NCI-H2029 treated with DMSO at 0.1 percent for 48 hours (cell line): ENCODE measurements at places on chromosomes 1 and 21.

GRCh38 chr1:243580072-243580471 is 270.0 kb downstream of the AKT3 start:
- no peak for DNase-seq

DNA sequence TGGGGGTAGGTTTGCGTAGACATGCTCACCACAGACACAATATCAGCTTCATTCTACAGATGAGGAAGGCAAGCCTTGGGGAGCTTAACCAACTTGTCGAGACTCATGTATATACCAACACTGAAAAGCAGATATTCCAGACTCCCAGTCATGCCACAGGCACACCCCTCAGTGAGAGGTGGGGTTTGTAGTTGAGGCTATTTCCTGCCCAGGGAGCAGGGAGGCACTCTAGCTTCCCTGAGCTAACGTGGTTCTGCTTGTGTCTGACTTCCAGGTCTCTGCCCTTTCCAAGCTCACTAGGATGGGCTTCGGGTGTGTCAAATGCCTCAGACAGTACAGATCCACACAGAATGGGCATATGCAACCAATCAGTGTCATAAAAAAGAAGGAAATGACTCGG is 122.3 kb upstream of the RUNX1 start:
- DNase-seq, result no peak

DNA sequence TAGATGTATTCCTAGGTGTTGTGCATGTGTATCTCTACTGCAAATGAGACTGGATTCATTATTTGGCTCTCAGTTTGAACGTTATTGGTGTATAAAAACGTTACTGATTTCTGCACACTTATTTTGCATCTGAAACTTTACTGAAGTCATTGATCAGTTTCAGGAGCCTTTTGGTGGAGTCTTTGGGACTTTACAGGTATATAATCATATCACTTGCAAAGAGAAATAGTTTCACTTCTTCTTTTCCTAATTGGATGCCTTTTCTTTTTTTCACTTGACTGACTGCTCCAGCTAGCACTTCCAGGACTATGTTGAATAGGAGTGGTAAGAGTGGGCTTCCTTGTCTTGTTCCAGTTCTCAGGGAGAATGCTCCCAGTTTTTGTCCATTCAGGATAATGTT is 252.2 kb downstream of the SMYD3 start:
- no peak for DNase-seq

- DNase-seq, result no peak
Measured at GRCh38 chr1:41534181-41535076, 49.9 kb upstream of the EDN2 start.

- no peak for DNase-seq
Measured at GRCh38 chr1:77687519-77687906, 5.1 kb upstream of the ZZZ3 start.

GRCh38 chr1:14767075-14767474 is 168.6 kb downstream of the KAZN start:
- DNase-seq, result no peak

DNA sequence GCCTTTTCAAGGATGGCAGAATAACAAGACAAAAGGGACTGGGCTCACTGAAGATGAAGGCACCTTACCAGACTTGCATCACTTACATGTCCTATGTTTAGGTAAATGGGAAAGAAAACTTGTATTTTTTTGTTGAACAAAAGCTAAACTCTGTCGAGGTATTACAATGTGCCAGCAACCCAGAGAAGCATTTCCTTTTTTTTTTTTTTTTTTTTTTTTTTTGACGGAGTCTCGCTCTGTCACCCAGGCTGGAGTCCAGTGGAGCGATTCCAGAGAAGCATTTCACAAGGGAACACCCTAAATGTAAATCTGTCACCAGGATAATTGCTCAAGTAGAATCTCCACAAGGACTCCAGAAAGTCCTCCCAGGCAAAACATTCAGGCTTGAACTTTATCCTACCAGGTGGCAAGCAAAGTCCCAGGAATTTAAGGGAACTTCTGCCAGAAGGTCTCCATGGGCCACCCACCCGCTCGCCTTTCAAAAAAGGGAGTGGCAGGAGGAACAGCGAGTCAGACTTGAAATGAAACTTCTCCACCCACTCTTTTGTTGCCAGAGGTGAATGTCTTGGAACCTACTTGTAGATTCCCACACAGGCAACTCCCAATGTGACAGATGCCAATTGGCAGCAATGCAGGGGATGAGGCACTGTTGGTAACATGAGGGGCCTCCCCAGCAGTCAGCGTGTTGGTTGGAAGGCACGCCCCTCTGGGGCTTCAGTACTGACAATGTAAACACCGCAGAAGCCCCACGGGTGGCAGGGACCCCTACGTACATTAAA is 125.0 kb downstream of the TIAM1 start:
- DNase-seq, result no peak
